ENCODE measurements at places on chromosomes 7 and 10. TPM values are rescaled to one million over a fixed set of nuclear protein-coding genes. Genes with fewer than 3 reads are reported as not detected.

DNA sequence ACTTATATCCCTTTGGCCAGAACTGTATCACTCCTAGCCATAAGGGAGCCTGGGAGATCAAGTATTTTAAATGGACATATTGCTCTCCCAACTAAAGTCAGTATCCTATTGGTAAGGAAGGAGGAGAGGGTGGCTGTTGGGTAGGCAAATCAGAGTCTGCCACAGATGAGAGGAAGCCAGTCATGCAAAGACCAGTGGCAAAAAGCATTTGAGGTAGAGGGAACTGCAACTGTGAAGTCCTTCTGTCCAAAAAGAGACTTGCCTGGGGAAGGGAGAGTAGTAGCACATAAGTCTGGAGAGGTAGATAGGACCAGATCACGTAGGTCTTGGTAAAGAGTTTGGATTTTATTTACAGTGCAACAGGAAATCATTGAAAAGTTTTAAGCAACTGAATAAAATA lies 8.8 kb upstream of the CCNJ start:
- DNase-seq, result no peak

GPR15LG gene
- not detected for total RNA-seq

- no peak for DNase-seq
Observed at GRCh38 chr10:45580371-45581215, 92.0 kb downstream of the ZFAND4 start.

- no peak for DNase-seq
Observed at GRCh38 chr7:25037325-25037724, 57.3 kb upstream of the OSBPL3 start.

GRCh38 chr7:146660839-146661238 lies 544.2 kb downstream of the CNTNAP2 start:
- no peak for DNase-seq

DNA sequence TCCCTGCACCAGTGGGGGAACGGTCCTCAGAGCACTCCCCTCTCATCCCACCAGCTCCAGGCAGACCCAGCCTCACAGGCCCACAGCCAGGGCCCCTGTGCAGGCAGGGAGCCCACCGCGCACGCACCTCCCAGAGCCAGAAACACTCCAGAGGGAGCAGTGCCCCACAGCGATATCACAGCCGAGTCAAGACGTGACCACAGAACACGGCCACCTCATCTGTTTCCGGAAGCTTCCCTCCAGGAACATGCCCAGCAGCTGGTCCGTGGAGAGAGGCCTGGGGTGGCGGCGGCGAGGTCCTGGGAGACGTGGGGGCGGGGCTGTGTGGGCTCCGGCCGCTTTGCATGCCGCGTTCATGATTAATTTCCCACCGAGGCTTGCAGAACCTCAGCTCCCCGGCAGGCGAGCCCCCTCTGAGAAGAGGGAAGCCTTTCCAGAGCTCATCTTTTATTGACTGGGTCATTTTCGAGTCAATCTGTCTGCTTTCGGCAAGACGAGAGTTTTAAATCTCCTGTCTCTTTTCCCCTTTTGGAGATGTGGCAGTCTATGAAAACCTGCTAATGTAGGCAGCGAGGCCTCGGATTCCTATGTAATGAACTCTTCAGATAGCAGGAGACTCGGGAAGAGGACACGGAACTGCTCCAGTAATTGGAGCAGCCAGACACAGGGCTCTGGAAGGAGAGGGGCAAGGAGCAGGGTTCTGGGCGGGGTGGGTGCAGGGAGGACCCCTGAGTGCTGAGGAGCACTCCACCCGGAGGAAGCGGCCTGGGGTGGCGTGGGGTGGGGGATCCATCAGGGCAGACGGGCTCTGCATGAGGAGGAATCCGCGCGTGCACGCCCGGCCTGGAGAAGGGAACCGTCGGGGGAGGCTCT lies 242.8 kb downstream of the ELFN1 start:
- no peak for DNase-seq

GRCh38 chr7:96991546-96992191 lies 13.7 kb upstream of the DLX6 start:
- DNase-seq, result no peak

GRCh38 chr7:1979591-1980560 lies 252.9 kb downstream of the MAD1L1 start:
- DNase-seq, result no peak

DNA sequence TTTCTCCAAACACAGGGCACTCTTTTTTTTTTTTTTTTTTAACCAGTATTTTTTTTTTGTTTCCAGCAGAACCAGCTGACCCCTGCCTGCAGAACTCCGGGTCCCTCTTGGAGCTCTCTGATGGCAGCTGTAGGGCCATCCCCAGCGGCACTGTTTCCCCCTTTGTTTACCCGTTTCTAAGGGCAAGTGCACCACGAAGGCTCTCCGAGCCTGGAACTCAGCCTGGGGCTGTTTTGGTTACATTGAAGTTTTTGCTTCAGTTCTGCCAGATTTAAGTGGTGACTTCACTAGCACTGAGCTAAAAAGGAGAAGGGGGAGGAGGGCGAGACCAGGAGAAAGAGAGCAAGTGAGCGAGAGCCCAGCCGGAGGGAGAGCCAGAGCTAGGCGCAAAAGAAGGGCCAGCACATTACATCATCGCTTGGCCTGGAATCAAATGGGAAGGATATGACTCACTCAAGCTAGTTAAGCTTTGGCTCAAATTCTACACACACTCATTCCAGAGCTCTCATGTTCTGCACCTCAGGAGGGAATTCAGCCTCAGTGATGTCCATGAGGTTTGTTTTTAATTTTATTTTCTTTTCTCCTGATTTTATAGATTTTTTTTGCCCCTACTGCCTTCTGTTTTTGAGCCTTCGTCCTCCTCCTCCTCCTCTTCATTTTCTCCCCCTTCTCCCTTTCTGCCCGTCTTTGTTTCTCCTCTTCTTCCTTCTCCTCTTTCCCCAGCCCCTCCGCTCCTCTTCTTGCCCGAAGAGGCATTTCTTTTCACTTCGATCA lies 272.3 kb downstream of the TRIL start:
- peak; percentile 95 for DNase-seq

DNA sequence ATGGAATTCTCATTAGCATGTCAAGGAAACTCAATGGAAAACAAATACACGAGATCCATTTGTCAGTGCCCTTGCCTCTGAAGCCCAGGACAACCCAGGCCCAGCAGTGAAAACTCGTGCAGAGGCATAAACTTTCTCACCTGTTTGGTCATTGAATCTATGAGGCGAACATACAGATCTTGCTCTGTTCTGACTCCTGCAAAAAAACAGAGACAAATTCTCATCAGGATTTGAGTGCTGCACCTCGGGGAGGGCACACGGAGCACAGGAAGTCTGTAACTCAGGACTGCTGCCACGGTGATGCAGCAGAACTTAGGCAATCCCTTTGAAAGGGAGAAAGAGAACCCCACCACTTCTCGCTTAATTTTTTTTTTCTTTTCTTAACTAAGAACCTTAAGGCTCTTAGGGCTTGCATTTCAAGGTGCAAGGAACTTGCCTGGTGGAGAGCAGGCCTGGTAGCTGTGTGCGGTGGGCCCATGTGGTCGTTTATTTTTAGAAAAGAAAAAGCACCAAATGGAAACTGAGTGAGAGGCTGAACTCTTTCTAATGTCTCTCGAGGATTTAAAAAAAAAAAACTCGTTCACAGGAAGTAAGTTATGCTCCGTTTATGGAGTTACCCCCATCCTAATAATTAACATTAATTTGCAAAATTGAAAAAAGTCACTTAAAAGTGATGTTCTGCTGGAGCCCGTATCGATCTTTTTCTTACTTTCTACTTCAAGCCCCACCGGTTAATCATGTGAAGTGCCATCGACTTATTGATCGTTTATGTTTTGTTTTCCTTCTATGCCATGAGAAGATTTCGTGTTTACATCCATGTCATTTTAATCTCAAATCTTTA lies 1.8 kb downstream of the EBF3 start:
- no peak for DNase-seq

ERVW-1 gene
- not detected for total RNA-seq

DNA sequence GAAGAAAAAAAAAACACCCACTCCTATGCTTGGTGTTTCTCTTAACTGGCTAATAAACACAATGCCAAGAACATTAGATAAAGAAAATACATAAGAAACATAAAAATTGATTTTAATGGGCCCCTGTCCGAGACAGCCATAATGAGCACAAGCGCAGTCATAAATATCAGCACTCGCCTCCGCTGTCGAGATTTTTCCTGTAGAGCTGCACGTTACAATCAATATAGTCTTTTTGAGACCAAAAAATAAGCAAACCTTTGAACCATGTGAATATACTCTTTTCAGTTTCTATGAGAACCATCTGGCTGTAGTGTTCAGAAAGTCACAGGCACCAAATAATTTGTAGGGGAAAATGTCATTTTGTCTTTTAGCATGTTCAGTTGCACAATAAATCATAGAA lies 70.1 kb downstream of the MGMT start:
- DNase-seq, result no peak

DNA sequence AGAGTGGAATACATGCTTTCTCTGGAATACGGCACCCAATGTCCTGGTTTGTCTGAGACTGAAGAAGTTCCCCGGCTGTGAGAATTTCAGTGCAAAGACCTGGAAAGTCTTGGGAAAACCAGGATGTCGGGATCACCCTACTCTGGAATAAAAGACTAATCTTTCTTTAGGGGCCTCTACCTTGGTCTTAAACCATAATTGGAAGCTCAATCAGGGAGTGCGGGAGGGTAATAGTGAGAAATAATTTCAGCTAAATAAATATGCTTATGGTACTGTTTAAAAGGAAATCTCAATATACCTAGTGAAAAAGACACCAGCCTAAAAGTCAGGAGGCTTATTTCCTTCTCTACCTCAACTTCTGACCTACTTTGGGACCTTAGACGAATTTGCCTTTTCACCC lies 236.1 kb upstream of the GLI3 start:
- DNase-seq, result no peak

DNA sequence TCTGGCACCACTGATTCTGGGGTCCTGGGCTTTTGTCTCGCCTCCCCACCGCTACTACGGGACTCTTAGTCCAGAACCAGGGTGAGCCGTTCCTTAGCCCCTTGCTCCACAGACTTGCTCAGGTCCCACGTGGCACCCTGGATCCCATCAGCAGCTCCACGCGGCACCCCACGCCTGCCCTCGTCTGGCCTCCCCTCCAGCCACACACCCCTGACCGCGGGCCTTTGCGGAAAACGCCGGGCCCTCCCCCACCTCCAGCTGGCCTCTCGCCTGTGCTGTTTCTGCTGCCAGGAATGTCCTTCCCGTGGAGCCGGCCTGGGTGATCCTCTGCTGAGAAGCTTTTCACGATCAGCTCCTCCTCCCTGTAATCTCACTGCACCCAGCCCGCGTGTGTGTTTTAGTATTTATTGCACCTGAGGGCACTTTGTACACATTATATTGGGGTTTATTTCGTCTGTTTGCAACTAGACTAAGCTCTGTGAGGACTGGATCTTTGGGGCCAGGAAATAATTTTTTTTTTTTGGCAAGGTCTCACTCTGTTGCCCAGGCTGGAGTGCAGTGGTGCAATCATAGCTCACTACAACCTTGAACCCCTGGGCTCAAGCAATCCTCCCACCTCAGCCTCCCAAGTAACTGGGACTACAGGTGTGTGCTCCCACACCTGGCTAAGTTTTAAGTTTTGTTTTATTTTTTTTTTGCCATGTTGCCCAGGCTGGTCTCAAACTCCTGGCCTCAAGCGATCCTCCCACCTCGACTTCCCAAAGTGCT lies 10.5 kb upstream of the TTYH3 start:
- DNase-seq, result no peak

PSMG3 gene
- 28.3 TPM for total RNA-seq

MET gene
- 80.8 TPM for total RNA-seq

EBLN1 gene
- not detected for total RNA-seq

- no peak for DNase-seq
Observed at GRCh38 chr7:40008223-40008815, 58.3 kb downstream of the CDK13 start.

SPACDR gene
- total RNA-seq, result 1.2 TPM

DNA sequence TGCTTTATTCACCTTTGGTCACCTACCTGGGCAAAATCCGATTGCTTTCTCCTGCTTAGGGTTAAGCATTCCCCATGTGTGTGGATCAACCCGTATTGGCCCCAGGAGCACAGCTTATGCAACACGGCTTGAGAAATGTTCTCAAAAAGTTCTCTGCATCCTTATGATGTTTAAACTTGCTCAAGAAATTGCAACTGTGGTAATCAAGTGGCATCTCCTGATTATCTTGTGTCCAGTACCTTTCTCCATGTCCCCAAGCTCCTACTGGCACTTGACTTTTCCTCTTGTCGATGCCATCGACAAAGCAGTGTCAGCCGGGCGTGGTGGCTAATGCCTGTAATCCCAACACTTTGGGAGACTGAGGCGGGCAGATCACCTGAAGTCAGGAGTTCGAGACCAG lies 4.7 kb upstream of the PKD2L1 start:
- DNase-seq, result no peak

DNA sequence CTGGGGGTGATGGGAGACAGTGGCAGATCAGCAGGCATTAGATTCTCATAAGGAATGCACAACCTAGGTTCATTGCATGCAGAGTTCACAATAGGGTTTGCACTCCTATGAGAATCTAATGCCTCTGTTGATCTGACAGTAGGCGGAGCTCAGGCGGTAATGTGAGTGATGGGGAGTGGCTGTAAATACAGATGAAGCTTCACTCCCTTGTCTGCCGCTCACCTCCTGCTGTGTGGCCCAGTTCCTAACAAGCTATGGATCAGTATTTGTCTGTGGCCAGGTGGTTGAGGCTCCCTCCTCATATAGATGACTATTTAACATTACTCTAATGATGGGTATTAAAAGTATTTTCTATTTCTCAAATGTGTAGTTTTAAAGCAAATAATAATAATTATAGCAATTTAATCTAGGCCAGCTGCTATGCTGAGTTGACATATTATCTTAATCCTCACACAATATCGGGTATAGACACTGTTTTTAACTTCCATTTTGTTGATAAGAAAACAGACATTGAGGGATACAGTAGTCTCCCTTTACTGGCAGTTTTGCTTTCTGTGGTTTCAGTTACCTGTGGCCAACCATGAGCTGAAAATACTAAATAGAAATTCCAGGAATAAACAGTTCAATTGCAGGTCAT lies 39.9 kb downstream of the KIF20B start:
- DNase-seq, result no peak

DNA sequence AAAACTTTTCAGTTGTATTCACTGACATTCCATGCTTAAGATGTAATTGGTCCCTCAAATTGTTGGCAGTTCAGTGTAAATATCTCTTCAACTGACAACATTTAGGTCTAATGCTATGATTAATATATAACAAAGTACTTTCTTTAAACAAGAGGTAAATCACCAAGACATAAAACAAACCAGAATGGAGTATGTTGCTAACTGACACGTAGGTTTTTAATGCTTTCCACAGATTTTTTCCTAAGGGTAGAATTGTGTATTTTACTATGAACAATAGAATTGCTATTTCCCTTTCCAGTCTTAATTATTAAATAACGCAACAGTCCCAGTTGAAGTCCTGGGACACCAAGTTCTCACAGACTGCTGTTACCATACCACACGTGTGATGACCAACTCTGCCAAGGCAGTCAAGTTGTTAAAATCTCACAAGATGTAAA lies 4.1 kb downstream of the JCAD start:
- no peak for DNase-seq

GRCh38 chr7:133934977-133935330 lies 192.2 kb upstream of the LRGUK start:
- DNase-seq, result no peak

Measured in pulmonary artery endothelial cell (primary cell).